Pulmonary artery endothelial cell (primary cell): ENCODE measurements at places on chromosomes 11 and 22. TPM values are rescaled to one million over a fixed set of nuclear protein-coding genes. Genes with fewer than 3 reads are reported as not detected.

OMP gene
- total RNA-seq, result 0.42 TPM in 1 of 2 replicates, not detected in the other

GANAB gene
- 272 and 287 TPM in 2 replicates for total RNA-seq

DEFB131B gene
- total RNA-seq, result not detected in 2 replicates

KCNE3 gene
- total RNA-seq, result 0.40 and 1.7 TPM in 2 replicates

GLYATL2 gene
- total RNA-seq, result not detected in 2 replicates

KRTAP5-4 gene
- not detected in 2 replicates for total RNA-seq

SAA4 gene
- total RNA-seq, result not detected in 2 replicates

SYT12 gene
- total RNA-seq, result 0.04 TPM in 1 of 2 replicates, not detected in the other

MS4A6E gene
- total RNA-seq, result not detected in 2 replicates

NXPE1 gene
- total RNA-seq, result not detected in 2 replicates

MRGPRE gene
- total RNA-seq, result not detected in 2 replicates

NFAM1 gene
- not detected in 2 replicates for total RNA-seq

SHISA8 gene
- not detected in 2 replicates for total RNA-seq

OR10D3 gene
- not detected in 2 replicates for total RNA-seq

NLRP14 gene
- 0.21 and 0.40 TPM in 2 replicates for total RNA-seq

TSPAN18 gene
- total RNA-seq, result 11.1 and 11.5 TPM in 2 replicates

THAP7 gene
- total RNA-seq, result 16.2 and 18.8 TPM in 2 replicates

TREH gene
- not detected in 2 replicates for total RNA-seq

RIC3 gene
- total RNA-seq, result under 0.01 TPM in 1 of 2 replicates, not detected in the other

SLC25A18 gene
- not detected in 2 replicates for total RNA-seq

MS4A7 gene
- not detected in 2 replicates for total RNA-seq

TP53AIP1 gene
- total RNA-seq, result not detected in 2 replicates

SIDT2 gene
- total RNA-seq, result 12.5 and 13.1 TPM in 2 replicates

LDHAL6A gene
- not detected in 2 replicates for total RNA-seq

CABP4 gene
- 0.04 and 0.33 TPM in 2 replicates for total RNA-seq

ESAM gene
- 85.7 and 102 TPM in 2 replicates for total RNA-seq

SCUBE1 gene
- not detected in 2 replicates for total RNA-seq

CLNS1A gene
- total RNA-seq, result 185 and 203 TPM in 2 replicates

CNTF gene
- 1.6 and 2.2 TPM in 2 replicates for total RNA-seq

CPT1B gene
- total RNA-seq, result 0.92 and 2.7 TPM in 2 replicates

GRAP2 gene
- total RNA-seq, result not detected in 2 replicates

TRIM48 gene
- not detected in 2 replicates for total RNA-seq

RAB39A gene
- total RNA-seq, result 0.07 TPM in 1 of 2 replicates, not detected in the other

FAT3 gene
- under 0.01 TPM in 1 of 2 replicates, not detected in the other for total RNA-seq
